Glutamatergic neuron (in vitro differentiated cells): ENCODE measurements at places on chromosomes 13 and 19. TPM values are rescaled to one million over a fixed set of nuclear protein-coding genes. Genes with fewer than 3 reads are reported as not detected.

The SYCN gene
- total RNA-seq: not detected

The USF2 gene
- 132 TPM for total RNA-seq

The AP1M2 gene
- total RNA-seq: 1.2 TPM

The C19orf85 gene
- not detected for total RNA-seq

The TNFSF9 gene
- 6.9 TPM for total RNA-seq

The CCDC70 gene
- total RNA-seq: not detected

The APOC4 gene
- total RNA-seq: not detected

The NOVA2 gene
- total RNA-seq: 163 TPM

- no peak for DNase-seq
Observed at GRCh38 chr19:10920288-10920655, 8.2 kb downstream of the YIPF2 start.

GRCh38 chr13:91017669-91018053 lies 329.8 kb upstream of the MIR17HG start:
- DNase-seq: peak; percentile 15

DNA sequence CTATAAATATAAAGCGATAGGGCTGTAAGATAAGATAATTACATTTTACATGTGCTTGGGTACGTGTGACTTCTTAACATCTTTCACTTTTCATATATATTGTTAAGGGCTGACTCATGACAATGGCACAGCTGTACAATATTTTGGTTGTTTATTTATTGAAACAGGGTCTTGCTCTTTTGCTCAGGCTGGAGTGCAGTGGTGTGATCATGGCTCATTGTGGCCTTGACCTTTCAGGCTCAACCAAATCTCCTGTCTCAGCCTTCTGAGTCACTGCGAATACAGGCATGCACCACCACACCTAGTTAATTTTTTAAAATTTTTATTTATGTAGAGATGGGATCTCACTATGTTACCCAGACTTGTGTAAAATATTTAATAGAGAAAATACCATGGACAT lies 2532.4 kb upstream of the PCDH20 start:
- no peak for DNase-seq

GRCh38 chr13:50898338-50898737 lies 11.3 kb upstream of the RNASEH2B start:
- DNase-seq: no peak

- no peak for DNase-seq
Observed at GRCh38 chr13:42803563-42804204, 22.3 kb downstream of the FAM216B start.

DNA sequence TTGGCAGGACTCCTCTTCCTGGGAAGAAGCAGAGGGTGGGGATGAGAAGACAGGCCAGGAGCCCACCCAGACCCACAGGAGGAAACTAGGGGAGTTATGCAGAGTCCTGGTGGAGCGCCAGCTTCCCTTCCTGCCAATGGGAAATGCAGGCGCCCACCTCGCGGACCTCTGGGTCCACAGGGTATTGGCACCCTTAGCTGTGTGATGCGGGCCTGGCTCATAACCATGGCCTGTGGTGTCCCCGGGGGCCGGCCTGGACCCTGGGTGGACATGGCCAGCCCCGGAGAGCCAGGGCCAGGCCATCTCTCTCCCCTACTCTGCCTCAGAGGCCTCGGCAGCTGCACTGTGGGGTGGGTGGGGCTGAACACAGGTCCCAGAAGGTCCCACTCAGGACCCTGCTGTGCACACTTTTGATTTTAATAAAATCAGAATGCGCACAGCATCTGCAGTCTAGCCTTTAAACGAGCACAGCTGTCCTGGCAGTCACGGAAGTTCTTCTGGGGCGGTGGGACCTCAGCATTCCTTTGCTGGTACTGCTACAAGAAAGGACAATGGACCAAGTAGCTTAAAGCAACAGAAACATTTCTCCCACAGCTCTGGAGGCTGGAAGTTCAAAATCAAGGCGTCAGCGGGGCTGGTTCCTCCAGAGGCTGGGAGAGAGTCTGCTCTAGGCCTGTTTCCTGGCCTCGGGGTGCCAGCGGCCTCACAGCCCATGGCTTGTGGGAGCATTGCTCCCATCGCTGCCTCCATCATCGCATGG lies 1.8 kb downstream of the F10 start:
- DNase-seq: peak; percentile 5

DNA sequence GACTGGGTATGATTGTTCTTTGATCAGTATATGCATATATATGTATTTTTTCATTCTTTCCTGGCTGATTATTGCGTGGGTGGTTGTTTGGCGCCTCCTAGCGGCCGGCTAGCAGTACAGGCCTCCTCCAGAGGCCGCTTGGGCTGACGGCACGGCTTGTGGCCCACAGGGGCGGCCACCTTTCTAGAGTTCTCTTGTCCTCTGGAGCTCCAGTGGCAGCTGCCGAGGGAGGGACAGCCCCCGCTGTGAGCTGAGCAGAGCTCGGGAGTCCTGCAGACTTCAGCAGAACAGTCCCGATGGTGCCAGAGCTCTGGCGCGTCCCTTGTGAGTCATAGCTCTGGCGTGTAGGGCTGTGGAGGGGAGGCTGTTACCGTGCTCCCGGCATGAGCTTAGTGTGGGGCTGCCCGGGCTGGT lies 22.5 kb upstream of the ZNF429 start:
- peak; percentile 68 for DNase-seq

DNA sequence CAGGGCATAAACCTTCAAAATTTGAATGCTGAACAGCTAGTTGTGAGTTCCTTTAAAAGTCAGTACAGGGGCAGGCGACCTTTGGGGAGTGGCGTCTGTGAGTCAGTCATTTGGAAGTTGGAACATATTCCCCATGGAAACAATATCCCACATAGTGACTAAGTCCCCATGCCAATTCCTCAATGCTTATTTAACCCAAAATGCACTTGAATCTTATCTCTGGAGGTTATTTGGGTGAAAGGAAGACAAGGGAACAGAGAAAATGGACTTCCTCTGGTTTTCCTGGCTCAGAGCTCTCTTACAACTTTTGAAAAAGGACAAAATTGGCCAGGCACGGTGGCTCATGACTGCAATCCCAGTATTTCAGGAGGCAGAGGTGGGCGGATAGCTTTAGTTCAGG lies 479.2 kb upstream of the NBEA start:
- DNase-seq: no peak

GRCh38 chr13:35698911-35699576 lies 222.6 kb upstream of the MAB21L1 start:
- no peak for DNase-seq
